ENCODE measurements at places on chromosomes 12 and 14.

GRCh38 chr12:102911320-102911719, 5.7 kb downstream of the PAH start:
- DNase-seq = no peak

DNA sequence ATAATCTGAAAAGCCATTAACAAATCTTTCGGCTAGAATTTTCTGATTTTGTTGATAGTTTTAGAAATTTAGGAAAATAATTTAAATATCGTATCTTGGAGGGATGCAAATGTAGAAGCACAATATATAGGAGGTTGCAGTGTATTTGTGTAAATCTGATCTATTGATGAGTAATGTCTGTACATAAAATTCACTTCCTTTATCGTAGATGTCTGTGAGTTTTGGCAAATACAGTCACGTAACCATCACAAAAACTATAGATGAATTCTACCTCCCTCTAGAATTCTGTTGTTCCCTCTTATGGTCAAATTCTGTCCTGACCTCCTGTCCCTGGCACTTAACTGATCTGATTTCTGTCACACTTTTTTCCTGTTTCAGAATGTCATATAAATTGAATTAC, 151.8 kb downstream of the FUT8 start:
- no peak for DNase-seq

- no peak for DNase-seq
Observed at GRCh38 chr14:22802860-22803686, 12.2 kb downstream of the SLC7A7 start.

GRCh38 chr14:59160506-59160905, 28.0 kb upstream of the DAAM1 start:
- DNase-seq = no peak

- no peak for DNase-seq
Observed at GRCh38 chr12:74945771-74946198, 263.9 kb downstream of the KCNC2 start.

GRCh38 chr14:32014057-32014456, 63.0 kb upstream of the ARHGAP5 start:
- no peak for DNase-seq

- no peak for DNase-seq
Observed at GRCh38 chr14:66939409-66939808, 249.8 kb upstream of the GARIN2 start.

GRCh38 chr14:64910847-64911495, 3.3 kb upstream of the CHURC1 start:
- DNase-seq = no peak

- no peak for DNase-seq
Observed at GRCh38 chr14:55518391-55518790, 61.6 kb upstream of the KTN1 start.

- DNase-seq = no peak
Observed at GRCh38 chr12:119052001-119052400, 70.7 kb downstream of the SRRM4 start.

DNA sequence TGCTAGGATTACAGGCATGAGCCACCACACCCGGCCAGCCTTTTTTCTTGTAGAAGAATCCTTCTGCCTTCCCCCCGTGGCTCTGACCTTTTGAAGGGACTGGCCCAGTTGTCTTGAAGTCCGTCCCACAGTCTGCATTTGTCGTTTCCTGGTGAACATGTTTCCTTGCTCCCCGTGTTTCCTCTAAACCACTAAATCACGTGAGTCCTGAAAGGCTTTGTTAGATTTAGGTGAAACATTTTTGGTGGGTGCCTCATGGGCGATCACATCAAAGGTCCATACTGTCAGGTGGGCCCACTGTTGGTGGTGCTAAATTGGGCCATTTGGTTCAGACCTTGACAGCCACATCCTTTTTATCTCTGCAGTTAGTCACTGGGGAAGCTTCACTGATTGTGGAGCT, 26.3 kb downstream of the MLXIP start:
- DNase-seq = no peak

- DNase-seq = no peak
Observed at GRCh38 chr14:61494018-61494417, 172.6 kb downstream of the PRKCH start.

GRCh38 chr12:72031066-72031465, 92.4 kb downstream of the TPH2 start:
- DNase-seq = no peak

GRCh38 chr12:7130701-7131501, 730 bp downstream of the CLSTN3 start:
- no peak for DNase-seq

- DNase-seq = no peak
Observed at GRCh38 chr12:55001198-55001868, 16.8 kb upstream of the TESPA1 start.

GRCh38 chr14:74141703-74142102, 56.9 kb downstream of the LIN52 start:
- no peak for DNase-seq

- no peak for DNase-seq
Observed at GRCh38 chr12:43937947-43938346, 102.1 kb downstream of the TMEM117 start.

GRCh38 chr14:28754209-28754985, 12.2 kb upstream of the FOXG1 start:
- no peak for DNase-seq

DNA sequence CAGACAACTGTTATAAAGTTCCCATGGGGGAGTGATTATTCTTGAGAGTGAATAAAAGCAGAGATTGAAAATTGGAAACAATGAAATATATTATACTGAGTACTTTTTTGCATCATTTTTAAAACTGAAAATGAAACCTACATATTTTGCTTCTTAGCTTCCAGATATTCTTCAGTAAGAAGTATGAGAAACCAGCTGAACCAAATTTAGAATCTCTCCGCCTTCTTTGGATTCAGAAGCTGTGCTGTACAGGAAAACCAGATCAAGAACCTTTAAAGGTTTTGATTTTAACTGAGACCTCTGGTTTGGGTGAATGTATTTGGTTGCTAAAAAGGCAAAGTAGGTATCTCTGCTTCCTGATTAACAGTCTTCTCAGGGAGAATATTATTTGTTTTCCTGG, 109.4 kb downstream of the AKAP6 start:
- no peak for DNase-seq

- no peak for DNase-seq
Observed at GRCh38 chr14:58274881-58275280, 23.5 kb upstream of the ARID4A start.

DNA sequence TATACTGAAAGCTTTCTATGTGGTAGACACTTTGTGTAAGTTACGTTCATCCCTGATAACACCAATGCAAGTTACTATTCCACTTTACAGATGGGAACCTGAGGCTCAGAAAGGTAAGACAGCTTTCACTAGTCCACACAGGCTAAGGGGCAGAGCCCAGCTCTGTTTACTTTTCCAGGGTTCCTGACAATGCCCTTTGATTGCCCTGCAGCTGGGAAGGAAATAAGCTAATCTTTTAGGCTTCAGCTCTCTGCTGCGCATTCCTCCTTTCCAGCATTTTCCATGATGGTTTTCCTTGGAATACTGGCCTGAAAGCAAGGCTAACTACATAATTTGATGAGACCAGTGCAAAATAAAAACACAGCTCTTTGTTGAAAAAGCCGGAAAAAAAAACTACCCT, 185.7 kb upstream of the BTG1 start:
- no peak for DNase-seq

GRCh38 chr14:65131301-65131701, 29.0 kb upstream of the MAX start:
- DNase-seq = no peak

DNA sequence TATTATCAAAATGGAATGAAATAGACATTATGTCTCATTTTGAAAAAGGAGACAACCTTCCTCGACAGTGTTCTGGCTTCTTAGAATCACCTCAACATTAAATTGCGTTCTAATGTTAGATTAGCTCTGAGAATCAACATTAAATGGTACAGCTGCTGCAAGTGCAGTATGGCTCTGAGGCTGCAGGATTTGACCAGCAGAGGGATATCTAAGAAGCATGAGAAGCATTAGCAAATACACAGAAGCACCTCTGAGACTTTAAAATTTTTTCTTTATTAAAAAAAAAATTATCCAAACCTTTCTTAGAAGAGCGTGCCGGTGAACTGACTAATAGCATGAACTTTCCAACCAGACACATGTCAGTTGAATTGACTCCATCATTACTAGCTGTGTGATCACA, 253.4 kb upstream of the LRIG3 start:
- no peak for DNase-seq

DNA sequence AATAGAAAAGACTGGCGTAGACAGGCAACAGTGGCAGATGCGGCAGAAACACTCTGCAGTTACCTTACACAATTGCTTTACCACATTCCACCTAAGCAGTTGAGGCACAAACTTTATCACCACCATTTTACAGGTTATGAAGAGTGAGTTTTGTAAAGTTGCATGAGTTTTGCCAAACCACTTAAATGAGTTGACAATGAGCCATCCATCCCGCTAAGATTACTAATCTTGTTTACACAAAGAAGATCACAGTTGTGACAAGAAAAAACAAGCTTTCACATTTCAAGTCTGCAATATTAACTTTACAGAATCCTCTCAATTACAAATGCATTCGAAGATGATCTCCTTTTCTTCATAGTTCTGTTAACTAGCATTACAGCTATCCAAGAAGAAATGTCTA, 1.8 kb downstream of the TMCC3 start:
- no peak for DNase-seq

DNA sequence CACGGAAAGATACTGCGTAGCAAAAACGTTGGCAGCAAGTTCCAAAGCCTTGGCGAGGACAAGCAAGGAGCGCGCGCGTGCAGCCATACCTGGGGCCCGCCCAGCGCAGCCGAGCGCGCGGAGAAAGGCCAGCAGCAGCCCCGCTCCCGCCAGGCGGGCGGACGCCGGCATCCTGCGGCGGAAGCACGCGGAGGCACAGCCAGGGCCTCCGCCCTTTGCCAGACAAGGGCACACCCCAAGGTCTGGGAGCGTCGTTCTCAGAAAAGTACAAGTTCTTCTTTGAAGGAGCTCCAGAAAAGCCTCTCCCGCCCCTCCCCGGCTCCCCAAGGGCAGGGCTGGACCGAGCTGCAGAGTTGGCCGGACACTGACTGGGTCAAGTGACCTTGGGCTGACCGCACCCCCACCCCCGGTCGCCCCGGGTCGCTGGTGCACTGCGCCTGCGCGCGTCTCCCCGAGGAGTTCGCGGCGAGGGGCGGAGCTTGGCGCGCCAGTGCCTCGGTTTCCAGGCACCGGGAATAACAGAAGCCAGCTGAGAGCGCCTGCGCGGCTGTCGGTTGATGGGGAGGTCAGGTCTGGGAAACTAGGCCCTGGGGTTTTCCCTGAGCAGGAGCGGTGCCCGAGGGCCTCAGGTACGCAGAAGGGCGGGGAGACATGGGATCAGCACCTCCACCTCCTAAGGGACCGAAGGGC, at the start of gene ZC2HC1C:
ZC2HC1C (plus strand) TSS at position 521 of the 690 bp plus-strand sequence. CDS start 933 bp downstream, outside the sequence.
- DNase-seq = peak; percentile 87

DNA sequence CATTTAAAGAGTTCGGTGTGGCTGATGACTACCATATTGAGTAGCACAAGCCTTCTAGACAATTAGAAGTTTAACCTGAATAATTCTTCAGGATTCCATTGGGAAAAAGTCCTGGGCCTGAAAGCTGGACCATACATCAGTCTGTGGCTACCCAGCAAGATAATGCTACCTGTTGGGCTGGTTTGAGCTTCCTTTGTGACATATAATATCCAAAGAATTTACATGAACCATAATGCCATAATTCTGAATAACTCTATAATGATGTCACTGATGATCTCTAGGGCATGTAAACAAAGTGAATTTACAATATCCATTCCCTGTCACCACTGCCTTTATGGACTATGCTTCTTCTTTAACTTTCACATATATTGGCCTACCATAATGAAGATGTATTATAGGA, 3.8 kb upstream of the YBX3 start:
- no peak for DNase-seq

GRCh38 chr12:98503592-98504367, 11.6 kb upstream of the TMPO start:
- DNase-seq = peak; percentile 93

GRCh38 chr14:92560106-92560865, 46.7 kb downstream of the RIN3 start:
- no peak for DNase-seq

DNA sequence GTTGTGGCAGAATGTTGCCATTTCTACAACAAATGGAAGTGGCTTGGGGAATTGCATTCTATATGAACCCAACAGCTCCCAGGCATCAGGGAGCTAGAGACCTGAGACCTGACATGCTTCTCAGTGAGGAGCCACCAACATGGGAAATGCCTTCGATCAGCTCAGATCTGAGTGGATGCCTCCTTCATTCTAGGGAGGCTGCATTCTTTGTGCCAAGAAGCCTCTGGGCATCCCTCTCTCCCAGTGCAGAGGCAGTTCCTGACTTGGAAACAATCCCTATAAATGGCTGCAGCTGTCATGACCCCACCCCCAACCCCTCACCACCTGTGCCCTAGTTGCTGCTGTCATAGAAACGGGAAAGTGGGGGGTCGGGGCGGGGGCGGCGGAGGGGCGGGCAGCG, 196.3 kb downstream of the PPM1H start:
- no peak for DNase-seq

- no peak for DNase-seq
Observed at GRCh38 chr12:6206327-6206726, 6.1 kb downstream of the CD9 start.

GRCh38 chr12:112759786-112760185, 31.8 kb upstream of the RPH3A start:
- DNase-seq = no peak

- DNase-seq = no peak
Observed at GRCh38 chr14:93456356-93456755, 25.6 kb downstream of the UNC79 start.

DNA sequence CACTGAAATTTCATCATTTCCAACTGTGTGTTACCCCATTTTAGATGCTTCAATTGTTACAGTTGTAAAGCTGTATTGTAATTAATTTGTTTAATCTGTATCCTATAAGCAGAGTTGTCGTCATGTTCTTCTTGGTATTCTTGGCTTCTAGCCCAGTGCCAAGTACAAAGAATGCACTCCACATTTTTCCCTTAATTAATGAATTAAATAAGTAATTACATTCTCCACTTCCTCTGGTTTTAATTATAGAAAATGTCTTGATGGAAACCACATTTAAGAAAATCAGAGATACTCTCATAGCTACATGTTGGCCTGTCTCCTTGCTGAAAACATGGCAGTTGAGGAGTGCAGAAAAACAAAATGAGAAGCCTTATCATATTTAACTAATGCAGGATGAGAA, 746 bp downstream of the DNAI7 start:
- DNase-seq = no peak
